Pancreas (tissue), 10 donors: ENCODE measurements at places on chromosomes 4 and X. TPM values are rescaled to one million over a fixed set of nuclear protein-coding genes. Genes with fewer than 3 reads are reported as not detected.

GRCh38 chr4:99754756-99755155 is 61.9 kb upstream of the DAPP1 start:
- no peaks in the 10 kb centered on the region for H3K4me1 ChIP-seq
- DNase-seq: no peak
- no peak overlapping the region for H3K27ac ChIP-seq

DNA sequence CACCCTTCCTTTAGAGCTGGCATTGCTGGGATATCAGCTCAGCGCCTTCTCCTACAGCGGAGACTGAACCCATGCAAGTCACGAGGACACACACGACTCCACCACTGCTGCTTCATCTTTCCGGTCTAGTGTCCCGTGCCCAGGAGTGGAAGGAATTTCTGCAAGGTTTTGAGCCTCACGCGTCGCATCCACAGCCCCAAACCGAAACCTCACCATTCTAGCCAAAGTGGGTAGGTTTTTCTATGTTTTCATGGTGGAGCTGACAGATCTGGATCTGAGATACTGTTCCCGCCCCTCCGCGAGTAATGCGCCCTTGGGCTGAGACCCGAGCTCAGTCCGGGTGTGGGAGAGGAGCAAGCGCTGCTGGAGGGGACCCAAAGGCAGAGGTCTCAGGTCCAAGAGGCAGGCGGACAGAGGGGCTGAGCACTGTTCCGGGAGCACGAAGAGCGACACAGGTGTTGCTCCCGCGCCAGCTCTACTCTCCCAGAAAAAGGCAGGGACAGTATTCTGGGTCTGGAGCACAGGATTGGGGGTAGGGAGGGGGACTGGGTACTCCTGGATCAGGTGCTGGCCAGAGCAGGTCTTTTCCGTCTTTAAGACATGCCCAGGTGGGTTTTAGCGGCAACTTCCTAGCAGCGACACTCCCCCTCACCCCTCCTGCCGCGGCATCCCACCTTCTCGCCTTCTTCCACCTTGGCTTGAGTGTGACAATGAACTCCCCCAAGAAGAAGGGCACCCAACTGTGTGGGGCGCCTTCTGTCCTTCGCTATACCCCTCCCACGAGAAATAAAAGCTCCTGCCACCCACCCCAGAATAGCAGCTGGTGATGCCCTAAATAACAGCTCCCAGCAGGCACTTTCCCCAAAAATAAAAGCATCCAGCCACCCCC is 1.8 kb downstream of the EPHA5 start:
- peaks cover 8% of the 10 kb centered on the region for H3K27me3 ChIP-seq
- no peak overlapping the region for H3K27ac ChIP-seq
- DNase-seq: peak; percentile 9

- no peaks in the 10 kb centered on the region for H3K36me3 ChIP-seq
- H3K4me3 ChIP-seq: no peak overlapping the region
- H3K4me1 ChIP-seq: no peaks in the 10 kb centered on the region
- H3K27ac ChIP-seq: no peak overlapping the region
Measured at GRCh38 chr4:48290146-48290772, 20.6 kb upstream of the TEC start.

- no peaks in the 10 kb centered on the region for H3K27me3 ChIP-seq
- H3K4me3 ChIP-seq: no peak overlapping the region
- DNase-seq: peak; percentile 25
- no peaks in the 10 kb centered on the region for H3K36me3 ChIP-seq
- H3K4me1 ChIP-seq: no peaks in the 10 kb centered on the region
Measured at GRCh38 chr4:41281038-41281634, 24.4 kb downstream of the UCHL1 start.

- no peaks in the 10 kb centered on the region for H3K4me1 ChIP-seq
- no peaks in the 10 kb centered on the region for H3K36me3 ChIP-seq
- no peak overlapping the region for H3K27ac ChIP-seq
- no peaks in the 10 kb centered on the region for H3K27me3 ChIP-seq
- no peak for DNase-seq
- no peak overlapping the region for H3K4me3 ChIP-seq
Measured at GRCh38 chrX:154332561-154332960, 37.0 kb downstream of the TKTL1 start.

GRCh38 chrX:152220606-152221005 is 82.2 kb upstream of the MAGEA10 start:
- H3K27ac ChIP-seq: no peak overlapping the region
- no peak for DNase-seq
- no peaks in the 10 kb centered on the region for H3K36me3 ChIP-seq
- no peaks in the 10 kb centered on the region for H3K4me1 ChIP-seq

- H3K4me3 ChIP-seq: no peak overlapping the region
- H3K27ac ChIP-seq: no peak overlapping the region
- no peaks in the 10 kb centered on the region for H3K4me1 ChIP-seq
- no peaks in the 10 kb centered on the region for H3K27me3 ChIP-seq
Measured at GRCh38 chrX:42531441-42531840, 246.5 kb downstream of the PPP1R2C start.

- H3K36me3 ChIP-seq: no peaks in the 10 kb centered on the region
- H3K27ac ChIP-seq: no peak overlapping the region
- no peaks in the 10 kb centered on the region for H3K27me3 ChIP-seq
- H3K4me3 ChIP-seq: no peak overlapping the region
Measured at GRCh38 chr4:153434190-153434589, 32.0 kb upstream of the TMEM131L start.

- DNase-seq: no peak
- no peaks in the 10 kb centered on the region for H3K27me3 ChIP-seq
Measured at GRCh38 chrX:121365572-121366161, 318.3 kb downstream of the GLUD2 start.

Gene MAGEA8
- not detected for total RNA-seq

Gene KCTD8
- 0.43 TPM for total RNA-seq
